ENCODE measurements at places on chromosomes 5 and 9.

DNA sequence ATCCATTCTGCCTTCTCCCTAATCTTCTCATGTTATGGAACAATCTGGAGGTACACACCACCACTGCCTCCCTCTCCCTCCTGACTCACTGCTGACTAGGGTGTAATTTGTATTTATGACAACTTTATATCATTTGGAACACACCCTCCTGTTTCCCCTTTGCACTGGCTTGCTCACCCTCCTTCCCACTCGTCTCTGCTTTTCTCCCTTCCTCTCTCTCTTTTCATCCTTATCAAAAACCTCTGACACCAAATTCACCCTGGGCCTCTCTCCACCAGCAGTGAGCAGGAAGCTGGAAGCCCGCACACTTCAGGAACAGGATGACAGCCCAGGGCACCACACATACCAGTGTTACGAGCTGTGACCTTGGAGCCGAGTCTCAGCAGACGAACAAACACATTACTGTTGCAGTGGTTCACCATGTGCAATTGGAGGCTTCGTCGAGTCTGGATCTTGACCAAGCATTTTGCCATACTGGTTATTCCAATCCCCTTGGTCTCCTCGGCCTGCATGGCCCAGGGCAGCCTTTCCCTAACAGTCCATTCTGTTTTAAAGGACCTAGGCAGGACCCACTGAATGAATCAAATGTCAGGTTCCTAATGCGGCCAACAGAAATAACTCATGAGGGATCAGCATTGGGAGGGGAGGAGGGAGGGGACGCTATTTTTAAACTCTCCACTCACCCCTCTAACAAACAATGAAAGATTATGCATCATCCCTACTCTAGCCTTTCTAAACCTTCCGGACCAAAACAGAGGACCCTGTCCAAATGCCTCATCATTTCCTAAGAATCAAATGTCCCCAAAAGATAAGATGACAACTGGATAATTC lies 203.9 kb upstream of the RASEF start:
- no peak for DNase-seq

- DNase-seq, result no peak
These were observed 45.0 kb upstream of the PRSS3 start for GRCh38 chr9:33750307-33750838.

GRCh38 chr5:153672347-153673090 lies 182.0 kb downstream of the GRIA1 start:
- DNase-seq, result no peak

GRCh38 chr5:83368835-83369234 lies 102.7 kb upstream of the VCAN start:
- no peak for DNase-seq

- DNase-seq, result no peak
These were observed 340.0 kb upstream of the EDIL3 start for GRCh38 chr5:84724683-84725082.

DNA sequence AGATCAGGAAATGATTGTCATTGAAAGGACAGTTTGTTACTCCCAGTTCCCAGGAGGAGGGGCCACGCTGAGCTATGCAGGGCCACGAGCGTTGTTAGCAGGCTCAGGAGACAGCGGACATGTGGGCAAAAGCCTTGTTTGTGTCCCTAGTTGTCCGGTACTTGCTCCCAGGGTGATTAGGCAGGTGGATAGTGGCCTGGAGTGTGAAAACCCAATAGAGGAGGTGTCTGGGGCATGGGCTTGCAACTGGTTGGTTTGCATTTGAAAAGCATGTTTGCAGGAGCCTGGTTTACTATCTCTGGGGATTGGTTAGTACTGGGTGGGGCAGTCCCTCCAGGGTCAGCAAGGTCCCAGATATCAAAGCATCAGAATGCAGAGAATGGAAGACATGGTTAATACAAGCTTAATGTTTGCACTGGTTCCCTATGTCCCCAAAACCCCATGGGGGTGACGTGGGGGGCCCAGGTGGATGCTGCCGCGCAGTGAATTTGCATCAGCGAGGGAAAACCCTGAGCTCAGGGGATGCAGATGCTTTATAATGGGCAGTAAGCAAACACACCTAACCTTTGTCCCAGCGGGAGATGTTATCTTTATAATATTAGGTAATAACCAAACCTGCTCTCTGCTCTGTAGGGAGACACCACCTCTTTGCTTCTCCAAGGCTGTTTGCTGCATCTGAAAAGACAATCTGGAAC lies 39.7 kb downstream of the ROPN1L start:
- no peak for DNase-seq

DNA sequence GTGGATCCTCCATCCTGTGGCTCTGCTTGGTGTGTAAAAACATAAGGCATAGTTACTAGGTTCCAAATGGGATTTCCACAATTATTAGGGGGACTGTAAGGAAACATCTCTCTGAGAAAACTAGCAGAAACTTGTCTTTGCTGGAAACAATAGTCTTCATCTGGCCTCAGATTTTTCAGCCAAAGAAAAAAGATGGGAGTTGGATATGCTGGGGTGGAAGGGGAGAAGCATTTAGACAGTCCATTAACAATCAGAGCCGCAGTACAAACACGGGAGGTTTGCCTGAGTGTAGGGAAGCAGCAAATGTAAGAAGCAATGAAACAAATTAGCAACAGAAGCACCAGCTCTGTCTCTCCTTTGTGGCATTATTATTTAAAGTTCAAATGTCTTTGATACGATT lies 402.7 kb upstream of the ZNF608 start:
- DNase-seq, result no peak

DNA sequence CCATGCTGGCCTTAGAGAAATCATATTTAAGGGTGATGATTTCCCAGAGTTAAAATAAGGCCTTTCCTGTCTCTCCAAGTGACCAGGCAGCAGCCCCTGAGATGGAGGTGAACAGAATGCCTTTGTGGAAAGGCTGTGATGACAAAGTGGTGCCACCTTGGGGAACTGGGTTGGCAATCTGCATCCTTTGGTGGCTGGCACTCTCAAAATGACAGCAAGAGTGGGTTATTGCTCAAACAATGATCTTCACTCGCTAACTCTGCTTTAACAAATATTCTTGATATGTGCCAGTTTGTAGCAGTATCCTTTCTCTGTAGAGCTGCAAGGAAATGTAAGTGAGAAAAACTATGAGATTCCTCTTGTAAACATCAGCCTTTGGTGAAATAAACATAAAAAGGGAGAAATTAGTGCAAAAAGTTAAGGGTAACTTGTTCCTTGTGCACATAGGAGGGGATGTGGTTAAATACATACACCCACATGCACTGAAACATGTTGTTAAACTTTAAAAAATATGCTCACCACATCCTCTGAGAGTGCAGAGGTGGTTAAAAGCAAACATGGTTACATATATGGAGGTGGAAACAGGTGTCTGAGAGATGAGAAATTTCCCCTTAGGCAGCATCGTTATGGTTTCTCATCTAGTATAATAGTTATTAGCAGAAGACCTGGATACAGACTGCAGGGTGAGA lies 373.4 kb upstream of the CTNND2 start:
- no peak for DNase-seq

DNA sequence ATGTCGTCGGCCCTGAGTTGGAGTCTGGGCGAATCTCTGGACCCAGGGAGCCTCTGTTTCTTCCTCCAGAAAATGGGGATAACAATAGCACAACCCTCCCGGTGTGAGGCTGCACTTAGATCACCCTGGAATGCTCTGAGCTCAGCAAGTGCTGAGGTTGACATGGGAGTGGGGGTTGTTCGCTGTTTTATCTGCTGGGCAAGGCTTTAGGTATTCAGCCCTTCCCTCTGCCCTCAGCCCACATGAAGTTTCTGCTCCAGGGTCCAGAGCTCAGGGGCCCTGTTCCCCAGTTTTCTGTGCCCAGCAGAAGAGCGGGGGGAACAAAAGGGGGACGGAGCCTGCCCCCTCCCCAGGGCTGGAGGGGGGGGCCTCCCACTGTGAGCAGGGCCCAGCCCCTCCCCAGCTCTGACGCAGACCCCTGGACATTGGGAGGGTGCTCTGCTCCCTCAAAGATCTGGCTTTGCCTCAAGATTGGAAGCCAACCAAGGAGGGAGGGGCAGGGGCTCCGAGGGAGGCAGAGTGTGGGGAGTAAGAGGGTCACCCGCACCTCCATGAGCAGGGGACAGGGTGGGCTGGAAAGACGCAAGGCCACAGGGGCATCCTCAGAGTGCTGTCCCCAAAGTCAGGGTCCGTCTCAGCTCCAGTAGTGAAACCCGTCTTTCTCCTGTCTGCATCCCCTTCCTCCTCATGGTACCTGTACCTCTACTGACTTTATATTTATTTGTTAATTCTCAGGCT lies 215.6 kb downstream of the C9orf50 start:
- DNase-seq, result no peak

- no peak for DNase-seq
These were observed 55.2 kb downstream of the NMUR2 start for GRCh38 chr5:152349683-152350526.

DNA sequence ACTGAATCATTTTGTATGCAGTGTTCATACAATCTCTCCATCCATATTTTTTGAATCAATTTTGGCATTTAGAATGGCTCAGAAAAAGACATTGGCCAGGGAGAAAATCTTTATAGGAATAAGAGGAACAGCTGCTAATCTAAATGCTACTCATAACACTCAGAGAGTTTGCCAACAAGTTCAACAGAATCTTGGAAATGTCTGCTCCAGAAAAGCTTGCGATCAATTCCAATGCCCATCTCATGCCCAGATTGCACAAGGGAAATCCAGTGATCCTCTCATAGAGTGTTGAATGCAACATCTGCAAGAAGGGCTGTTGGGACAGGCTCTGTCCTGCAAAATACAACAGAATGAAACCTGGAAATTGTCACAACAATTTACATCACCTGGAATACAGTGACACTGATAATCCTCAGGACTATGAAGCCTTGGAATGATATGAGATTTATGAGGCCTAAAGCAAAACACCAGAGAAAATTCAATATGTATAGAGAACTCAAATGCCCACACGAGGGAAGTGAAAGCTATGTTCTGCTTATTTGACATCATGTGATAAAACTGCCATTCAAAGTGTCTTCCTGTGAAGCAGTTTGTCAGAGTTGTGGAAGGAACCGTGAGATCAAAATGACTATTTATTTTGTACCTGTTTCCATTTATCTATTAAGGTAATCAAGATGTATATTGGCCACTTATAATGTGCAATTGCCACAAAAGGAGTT lies 190.1 kb downstream of the PARP8 start:
- DNase-seq, result no peak

DNA sequence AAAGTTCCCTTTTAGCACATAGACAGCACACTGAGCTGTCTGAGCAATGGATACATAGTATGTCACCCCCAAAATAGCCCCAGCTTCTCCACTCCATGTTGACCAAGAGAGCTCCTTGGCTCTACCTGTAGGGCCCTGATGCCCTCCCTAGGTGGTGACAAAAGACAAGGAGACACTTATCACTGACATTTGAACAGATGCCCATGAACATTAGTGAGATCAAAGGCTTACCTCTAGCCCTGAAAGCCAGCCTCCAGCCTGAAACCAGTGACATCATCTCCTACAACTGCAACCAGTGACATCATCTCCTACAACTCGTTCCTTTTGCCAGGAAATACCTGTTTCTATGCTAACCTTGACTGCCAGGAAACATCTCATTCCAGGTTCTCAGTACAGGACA lies 122.7 kb downstream of the FSTL4 start:
- no peak for DNase-seq

DNA sequence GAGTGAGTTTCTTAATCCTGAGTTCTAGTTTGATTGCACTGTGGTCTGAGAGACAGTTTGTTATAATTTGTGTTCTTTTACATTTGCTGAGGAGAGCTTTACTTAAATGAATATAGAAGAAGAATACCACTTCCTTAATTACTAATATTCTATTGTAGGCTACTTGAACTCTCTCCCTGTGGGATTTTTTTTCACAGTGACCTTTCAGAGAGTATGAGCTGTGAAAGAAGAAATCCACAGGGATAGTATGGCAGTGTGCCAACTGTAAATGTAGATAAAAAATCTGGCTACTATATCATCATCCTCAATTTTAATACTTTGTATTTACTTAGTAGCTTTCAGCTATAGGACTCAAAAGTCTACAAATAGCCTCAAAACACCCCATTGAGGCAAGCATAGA lies 67.3 kb downstream of the COMMD10 start:
- DNase-seq, result no peak

DNA sequence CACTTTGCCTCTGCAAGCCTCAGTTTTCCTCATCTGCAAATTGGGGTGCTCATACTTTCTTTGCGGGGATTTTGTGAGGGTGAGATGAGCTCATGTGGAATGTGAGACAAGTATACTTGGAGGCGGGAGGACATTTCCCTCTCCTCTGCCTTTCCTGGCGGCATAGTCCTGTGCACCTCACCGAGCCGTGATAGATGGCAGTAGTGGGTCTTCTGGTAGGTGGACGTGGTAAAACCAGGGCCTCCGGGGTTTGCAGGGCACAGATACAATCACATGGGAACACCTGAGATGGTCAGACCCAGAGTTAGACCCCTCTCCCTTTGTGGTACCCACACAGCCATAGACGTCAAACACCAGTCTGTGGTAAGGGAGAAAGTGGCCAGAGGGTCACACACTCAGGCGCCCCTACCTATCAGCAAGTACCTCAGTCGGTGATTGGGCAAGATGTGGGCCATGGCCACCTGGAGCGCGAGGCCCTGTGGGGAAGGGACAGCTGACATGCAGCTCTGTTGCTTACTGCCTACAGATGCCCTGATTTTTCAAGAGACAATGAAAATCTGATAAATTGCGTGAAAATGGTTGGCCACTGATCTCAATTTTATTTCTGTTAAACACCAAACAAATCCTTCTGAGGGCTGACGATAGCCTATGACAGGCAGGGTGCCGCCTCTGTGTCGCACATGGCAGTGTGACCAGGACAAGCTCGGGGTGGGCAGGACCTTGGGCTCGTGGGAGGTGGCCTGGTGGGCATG lies 9.9 kb downstream of the ERGIC1 start:
- DNase-seq, result no peak

GRCh38 chr9:108775901-108776306 lies 79.9 kb downstream of the ACTL7B start:
- no peak for DNase-seq

GRCh38 chr5:109053995-109054417 lies 306.3 kb downstream of the FER start:
- no peak for DNase-seq

DNA sequence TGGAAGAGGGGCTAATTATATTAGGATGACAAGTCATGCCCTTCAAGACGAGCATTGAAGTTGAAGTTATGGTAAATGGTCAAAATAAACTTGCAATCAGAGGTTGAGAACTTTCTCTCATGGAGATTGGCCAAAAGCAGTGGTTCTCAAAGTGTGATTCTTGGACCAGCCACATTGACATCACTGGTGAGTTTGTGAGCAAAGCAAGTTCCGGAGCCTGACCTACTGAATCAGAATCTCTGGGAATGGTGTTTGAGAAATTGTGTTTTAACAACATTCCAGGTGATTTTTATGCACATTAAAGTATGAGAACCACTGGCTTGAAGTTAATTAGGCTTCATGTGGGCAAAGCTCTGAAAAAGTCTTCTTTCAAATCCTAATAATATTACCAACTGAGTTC lies 403.5 kb downstream of the ZSWIM6 start:
- no peak for DNase-seq

- no peak for DNase-seq
These were observed 278.1 kb downstream of the ICE1 start for GRCh38 chr5:5700549-5700948.

DNA sequence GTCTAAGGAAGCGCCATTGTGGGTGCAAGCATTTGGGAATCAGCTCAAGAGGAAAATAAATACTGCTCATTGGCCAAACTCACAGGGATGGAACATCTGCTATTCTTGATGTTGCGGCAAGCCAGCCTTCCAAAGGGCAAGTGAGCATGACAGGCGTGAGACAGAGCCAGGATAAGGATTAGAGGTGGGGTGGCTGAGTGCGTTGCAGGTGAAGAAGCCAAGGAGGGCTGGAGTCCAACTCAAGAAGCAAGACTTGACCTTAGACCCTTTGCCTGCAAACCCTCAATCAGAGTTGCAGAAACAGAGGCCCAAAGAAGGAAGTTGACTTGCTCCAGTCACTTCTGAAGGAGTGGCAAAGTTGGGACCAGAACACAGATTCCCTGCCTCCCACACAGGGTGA lies 79.4 kb downstream of the WWC1 start:
- no peak for DNase-seq

Measured in type B pancreatic cell (in vitro differentiated cells).